Hematopoietic multipotent progenitor cell treated with erythropoietin and hydrocortisone succinate and interleukin-3 and kit ligand, for 6 days (in vitro differentiated cells): ENCODE measurements at places on chromosomes 13 and 19.

GRCh38 chr19:46603195-46603637, 2.1 kb downstream of the CALM3 start:
- DNase-seq, result peak; percentile 33

- DNase-seq, result peak; percentile 85
Observed at GRCh38 chr19:41872775-41873647, 4.1 kb upstream of the CD79A start.

DNA sequence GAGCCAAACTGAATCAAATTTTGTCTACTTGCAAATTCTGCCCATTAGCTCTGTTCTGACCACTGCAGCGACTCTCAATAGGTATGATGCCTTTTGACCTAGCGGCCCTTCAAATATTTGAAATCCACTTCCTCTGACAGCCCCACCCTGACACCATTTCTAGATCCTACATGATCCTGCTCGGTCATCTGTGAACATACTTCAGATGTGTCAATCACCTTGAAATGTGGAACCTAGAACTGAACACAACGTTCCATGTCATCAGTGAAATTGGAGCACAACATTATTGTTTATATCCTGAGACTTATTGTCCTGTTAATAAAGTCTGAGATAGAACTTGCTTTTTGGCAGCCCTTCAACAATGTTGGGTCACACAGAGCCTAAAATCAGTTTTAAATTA, 98.2 kb downstream of the UBL3 start:
- DNase-seq, result no peak

DNA sequence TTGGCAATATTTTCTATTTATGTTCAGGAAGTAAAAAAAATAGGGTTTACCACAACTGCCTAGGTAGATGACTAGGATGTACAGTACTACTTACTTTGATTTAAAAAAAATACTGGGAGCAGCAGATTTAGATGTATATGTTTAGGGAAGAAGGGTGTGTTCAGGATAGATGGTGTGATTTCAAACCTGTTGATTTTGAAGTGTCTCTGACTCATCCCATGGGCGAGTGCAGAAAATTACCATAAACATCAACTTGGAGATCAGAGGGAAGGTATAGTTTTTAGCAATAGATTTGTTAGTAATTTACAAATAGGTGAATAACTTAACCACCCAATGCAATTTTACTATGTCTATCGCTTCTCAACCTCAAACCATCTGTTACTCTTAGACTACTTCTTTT, 214.8 kb downstream of the NDFIP2 start:
- DNase-seq, result no peak

GRCh38 chr19:49061445-49061844, 3.2 kb downstream of the NTF4 start:
- no peak for DNase-seq

DNA sequence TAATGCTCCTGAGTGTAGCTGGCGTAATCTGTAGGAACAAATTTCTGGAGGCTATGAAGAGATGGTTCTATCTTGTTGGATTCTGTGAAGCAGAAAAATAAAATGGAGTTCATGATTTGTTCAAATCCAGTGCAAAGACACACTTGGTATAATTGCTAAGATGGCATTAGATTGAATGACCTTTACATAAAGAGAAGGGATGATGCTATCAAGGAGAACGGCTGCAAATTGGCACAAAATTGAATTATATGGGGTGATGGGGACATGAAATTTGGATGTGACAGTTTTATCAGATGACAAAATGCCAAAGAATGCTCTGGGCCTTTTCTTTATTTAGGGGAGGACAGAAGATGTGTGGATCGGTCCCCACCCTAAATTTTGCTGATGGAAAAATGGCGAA, 4.0 kb downstream of the METTL21C start:
- no peak for DNase-seq

GRCh38 chr19:17830567-17831418, 9.5 kb upstream of the INSL3 start:
- DNase-seq, result peak; percentile 65

DNA sequence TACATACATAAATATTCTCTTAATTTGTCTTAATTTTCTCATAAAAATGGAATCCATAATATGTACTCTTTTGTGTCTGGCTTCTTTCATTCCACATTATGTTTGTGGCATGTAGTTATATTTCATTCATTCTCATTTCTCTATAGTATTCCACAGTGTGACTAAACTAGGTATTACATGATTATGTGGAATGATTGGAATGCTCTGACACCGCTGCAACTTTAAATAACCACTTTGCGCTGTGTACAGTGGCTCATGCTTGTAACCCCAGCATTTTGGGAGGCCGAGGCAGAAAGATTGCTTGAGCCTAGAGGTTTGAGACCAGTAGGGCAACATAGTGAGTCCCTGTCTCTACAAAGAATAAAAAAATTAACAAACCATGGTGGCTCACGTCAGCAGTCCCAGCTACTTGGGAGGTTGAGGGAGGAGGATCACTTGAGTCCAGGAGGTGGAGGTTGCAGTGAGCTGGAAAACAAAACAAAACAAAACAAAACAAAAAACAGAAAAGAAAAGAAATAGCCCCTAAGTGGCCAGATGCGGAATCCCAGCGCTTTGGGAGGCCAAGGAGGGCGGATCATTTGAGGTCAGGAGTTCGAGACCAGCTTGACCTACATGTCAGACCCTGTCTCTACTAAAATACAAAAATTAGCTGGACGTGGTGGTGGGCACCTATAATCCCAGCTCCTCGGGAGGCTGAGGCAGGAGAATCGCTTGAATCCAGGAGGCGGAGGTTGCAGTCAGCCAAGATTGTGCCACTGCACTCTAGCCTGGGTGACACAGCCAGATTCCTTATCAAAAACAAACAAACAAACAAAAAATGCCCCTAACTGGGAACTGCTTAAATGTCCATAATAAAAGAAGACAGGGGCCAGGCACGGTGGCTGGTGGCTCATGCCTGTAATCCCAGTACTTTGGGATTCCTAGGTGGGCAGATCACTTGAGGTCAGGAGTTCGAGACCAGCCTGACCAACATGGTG, 8.0 kb upstream of the SAE1 start:
- no peak for DNase-seq
